ENCODE measurements at places on chromosomes 5 and 9.

DNA sequence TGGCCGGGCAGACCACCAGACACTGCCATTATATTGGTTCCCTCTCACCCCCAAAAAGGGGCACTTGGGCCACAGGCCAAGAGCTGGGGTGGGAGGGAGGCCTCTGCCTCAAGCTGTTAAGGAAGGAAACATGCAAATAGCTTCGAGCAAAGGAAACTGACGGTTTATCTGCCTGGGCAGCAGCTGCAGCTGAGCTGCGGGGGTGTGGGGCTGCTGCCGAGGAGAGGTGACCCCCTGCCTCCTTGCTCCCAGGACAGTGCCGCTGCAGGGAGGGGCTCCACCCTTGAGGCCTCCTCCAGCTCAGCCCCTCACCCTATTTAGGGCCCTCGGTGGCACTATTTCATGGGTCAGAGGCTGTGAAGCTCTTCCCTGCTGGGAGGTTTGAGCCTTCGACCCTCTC lies 789 bp downstream of the DOK3 start:
- DNase-seq = no peak

DNA sequence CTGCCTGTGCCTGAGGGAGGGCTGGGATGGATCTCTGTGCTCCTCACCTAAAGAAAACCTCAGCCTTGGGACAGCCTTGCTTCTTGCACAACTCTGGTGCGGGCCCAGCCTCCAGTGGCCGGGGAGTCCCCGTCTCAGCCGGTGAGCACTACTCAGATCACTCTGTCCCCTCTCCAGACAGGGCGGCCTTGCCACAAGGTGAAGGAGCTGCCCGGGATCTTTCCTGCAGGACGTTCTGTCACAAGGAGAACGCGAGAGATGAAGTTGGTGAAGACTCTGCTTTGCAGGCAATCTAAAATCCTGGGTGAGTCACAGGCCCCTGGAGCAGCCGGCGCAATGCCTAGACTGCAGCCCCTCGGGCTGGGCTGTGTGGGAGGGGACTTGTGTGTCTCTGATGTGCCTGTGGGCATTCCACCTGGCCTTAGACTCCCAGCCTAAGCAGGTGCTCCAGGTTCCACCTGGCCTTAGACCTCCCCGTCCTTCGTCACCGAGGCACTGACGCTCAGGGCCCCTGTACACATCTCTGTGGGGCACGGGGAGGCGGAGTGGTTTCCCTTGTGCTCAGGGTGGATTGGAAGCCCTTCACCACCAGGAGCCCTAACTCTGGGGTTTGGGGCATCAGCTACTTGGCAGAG lies 15.2 kb upstream of the IRX4 start:
- DNase-seq = no peak

DNA sequence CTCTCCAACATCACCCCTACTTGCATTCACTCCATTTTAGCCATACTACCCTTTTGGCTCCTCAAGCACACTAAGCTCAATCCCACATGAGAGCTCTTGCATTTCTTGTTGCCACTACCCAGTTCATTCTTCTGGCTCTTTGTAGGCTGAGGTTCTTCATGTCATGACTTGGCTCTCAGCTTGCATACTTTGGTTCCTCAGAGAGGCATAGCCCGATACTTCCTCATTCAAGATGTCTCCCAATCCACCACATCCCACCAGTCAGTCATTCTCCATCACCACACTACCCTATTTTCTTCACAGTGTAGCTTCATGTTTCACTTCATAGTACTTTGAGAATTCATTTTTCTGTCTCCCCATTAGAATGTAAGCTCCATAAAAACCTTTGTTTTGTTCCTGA lies 116.7 kb downstream of the NR6A1 start:
- DNase-seq = peak; percentile 18

DNA sequence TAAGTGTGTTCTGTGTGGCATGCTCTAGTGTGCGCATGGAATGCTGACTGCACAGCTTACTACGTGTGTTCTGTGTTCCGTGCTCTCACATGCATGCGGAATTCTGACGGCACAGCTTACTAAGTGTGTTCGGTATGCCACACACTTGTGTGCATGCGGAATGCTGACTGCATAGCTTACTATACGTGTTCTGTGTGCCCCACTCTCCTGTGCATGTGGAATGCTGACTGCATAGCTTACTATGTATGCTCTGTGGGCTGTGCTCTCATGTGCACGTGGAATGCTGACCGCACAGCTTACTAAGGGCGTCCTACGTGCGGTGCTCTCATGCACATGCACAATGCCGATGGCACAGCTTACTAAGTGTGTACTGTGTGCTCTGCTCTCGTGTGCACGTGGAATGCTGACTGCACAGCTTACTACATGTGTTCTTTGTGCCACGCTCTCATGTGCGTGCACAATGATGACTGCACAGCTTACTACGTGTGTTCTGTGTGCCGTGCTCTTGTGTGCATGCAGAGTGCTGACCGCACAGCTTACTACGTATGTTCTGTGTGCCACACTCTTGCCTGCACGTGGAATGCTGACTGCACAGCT lies 548.9 kb downstream of the IRX1 start:
- no peak for DNase-seq

DNA sequence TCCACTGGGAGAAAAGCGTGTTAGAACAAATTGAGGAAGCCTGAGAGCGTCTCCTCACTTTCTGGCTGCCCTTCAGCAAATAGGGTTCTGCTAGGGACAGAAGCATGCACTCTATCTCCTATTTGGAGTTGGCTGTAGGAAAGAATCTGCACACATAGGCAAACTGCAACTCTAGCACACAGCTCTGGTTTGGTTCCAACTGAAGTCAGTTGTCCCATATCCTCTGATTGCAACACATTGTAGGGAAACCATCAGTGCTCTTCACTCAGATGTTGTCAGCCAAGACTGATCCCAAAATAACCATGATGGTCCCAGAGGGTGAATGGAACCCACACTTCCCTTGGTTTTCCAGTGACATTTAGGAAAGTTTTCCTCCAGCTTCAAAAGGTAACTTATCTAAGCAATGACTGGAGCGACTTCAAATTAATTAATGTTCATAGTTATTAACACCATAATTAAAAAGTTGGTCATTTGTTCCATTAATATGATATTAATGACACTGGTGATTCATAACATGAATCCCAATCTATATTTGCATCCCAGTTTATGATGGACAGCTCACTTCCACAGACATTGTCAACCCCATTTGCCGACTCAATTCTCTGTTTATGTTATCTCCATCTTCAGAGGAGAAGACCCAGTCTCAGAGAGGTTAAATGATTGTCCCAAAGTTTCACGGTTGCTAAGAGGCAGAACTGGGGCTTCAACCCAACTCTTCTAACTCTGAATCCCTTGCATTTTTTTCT lies 136.7 kb upstream of the ZNF462 start:
- no peak for DNase-seq

GRCh38 chr9:76652894-76653293 lies 111.3 kb upstream of the PCA3 start:
- DNase-seq = no peak

DNA sequence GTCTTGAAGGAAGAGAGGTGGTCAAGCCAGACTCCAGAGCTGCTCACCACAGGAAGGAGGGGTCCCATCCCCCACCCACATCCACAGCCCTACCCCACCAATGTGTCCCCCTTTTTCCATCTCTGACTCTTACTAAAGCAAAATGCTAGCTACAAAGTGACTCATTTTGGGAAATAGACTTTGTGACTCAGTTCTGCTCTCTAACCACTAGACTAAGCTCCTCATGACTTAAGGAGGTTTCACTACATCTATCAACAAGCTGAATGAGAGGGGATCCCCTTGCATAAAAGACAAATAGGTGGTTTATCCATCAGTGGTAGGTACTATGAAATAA lies 35.1 kb upstream of the ADRB2 start:
- DNase-seq = peak; percentile 38

DNA sequence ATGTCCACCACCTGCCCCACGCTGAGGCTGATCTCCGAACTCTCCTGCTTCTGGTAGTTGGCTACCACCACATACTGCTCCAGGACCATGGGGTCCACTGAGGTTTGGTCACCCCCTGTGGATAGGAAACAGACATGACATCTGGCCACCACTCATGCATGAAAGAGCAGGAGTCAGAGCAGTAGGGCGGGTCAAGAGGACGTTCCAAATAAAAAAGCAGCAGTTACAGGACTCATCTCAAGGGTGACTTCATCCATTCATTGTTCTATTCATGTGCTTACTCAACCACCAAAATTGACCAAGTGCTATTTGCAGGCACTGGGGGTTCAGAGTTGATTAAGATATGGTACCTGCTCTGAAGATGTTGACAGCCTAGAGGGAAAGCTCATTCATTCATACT lies 79.2 kb upstream of the UBTD2 start:
- no peak for DNase-seq

DNA sequence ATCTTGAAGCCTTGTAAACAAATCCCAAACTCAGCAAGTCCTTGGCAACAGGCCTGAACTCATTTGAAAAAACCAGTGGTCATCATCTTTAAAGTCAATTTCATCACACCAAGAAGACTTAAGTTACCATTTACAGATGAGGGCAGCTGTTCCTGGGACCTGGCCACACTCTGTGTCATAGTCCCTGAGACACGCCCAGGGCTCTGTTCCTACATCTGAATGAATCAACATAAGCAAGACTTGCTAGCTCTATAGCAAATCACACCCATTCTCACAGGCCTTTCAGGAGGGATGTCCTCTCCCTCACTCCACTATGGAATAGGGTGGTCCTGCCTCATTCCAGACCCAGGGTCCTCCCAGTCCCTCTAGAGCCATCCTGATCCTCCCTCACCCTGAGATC lies 142.8 kb downstream of the NSG2 start:
- DNase-seq = no peak

DNA sequence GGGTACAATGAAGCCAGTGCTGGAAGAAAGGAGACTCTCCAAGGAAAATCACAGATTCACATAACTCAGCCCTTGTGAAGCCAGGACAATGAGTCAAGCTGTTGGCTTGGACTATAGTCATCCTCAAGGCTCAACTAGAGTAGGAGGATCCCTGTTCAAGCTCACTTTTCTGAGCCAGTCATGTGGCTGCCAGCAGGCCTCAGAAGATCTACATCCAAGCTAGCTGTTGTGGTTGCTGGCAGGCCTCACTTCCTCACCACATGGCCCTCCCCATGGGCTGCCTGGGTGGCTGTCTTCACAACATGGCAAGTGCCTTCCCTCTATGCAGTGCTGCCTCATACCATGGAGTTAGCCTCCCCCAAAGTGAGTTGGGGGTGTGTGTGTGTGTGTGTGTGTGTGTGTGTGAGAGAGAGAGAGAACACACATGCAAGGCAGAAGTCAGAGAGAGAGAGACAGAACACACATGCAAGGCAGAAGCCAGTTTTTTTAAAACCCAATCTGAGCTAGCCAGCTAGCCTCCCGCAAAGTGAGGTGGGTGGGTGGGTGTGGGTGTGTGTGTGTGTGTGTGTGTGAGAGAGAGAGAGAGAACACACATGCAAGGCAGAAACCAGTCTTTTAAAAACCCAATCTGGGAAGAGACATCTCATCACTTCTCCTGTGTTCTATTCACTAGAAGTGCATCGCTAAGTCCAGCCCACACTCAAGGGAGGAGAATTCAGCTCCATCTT lies 17.1 kb downstream of the SCAI start:
- peak; percentile 96 for DNase-seq

DNA sequence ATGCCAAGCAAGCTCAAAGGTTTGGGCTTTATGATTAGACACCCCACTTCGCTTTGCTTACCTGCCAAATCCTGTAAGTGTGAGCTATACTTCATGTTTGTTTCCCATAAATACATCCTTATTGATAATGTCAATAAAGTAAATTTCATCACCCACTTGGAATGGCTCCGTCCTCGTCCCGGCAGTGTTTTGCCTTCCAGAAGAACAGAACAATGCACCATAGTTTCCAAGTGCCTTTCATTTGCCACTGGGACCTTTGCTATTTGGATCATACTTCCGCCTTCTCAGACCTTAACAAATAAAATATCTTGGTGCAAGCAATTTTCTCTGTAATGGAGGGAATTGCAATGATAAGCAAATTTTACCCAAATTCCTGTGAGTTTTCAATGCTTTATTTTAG lies 229.3 kb downstream of the PIK3R1 start:
- DNase-seq = no peak

- DNase-seq = peak; percentile 52
Observed at GRCh38 chr9:111842313-111842712, 47.6 kb upstream of the SHOC1 start.

- no peak for DNase-seq
Observed at GRCh38 chr5:171483551-171484135, 64.2 kb downstream of the FGF18 start.

GRCh38 chr9:89732295-89732938 lies 127.6 kb downstream of the GADD45G start:
- DNase-seq = no peak

- no peak for DNase-seq
Observed at GRCh38 chr9:128159522-128159783, 612 bp upstream of the BBLN start.

DNA sequence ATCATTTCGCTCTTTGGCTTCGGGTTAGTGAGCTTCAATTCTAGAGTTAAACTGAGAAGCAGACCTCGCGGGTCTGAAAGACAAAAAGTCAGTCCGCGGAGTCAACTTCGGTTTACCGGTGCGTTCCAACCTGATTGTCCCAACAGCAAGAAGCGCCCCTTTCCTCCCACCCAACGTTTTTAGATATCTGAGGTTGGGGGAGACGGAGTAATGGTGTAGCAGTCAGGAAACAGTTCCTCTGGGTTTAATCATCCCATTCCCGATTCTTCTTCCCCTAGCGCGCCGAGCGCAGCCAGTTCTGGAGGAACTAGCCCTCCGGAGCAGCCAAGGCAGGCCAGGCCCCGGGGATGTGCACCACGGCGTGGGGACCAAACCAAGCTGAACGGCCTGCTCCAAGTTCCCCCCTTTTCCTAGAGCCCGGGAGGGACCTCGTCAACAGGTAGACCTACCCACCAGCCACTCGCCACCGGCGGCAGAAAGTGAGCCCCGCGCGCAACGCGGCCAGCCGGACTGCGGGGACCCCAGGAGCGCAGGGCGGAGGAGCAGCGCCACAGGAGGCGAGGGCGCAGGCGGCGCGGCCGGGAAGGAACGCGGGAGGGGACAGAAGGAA lies 622 bp upstream of the ISL1 start:
- no peak for DNase-seq

GRCh38 chr9:129558063-129558550 lies 62.8 kb downstream of the C9orf50 start:
- DNase-seq = no peak

- no peak for DNase-seq
Observed at GRCh38 chr5:91357012-91357634, 26.0 kb downstream of the ARRDC3 start.

- no peak for DNase-seq
Observed at GRCh38 chr9:19113964-19114679, 11.4 kb upstream of the HAUS6 start.

DNA sequence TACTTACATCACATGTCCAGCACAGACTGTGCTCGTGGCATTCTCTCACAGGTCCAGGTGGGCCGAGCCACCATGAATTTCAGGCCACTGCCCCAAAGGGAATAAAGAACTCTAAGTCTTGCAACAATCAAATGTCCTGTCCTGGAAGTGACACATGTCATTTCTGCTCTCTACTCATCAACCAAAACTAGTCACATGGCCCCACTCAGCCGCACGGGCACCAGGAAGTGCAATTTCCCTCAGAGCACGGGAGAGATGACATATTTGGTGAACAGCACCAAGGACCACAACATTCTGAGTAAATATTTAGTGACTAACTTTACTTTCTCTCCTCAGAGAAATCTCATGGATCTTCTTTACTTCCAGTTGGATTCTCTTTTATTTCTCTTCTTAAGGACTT lies 131.1 kb upstream of the TUT7 start:
- DNase-seq = peak; percentile 12

- no peak for DNase-seq
Observed at GRCh38 chr9:91379426-91379825, 17.7 kb upstream of the AUH start.

Measured in AG08395 (cell line).